Mesangial cell (primary cell): ENCODE measurements at places on chromosomes 7 and 10. TPM values are rescaled to one million over a fixed set of nuclear protein-coding genes. Genes with fewer than 3 reads are reported as not detected.

STARD3NL gene
- total RNA-seq, result 43.4 and 62.6 TPM in 2 replicates

NRCAM gene
- total RNA-seq, result 0.98 and 4.9 TPM in 2 replicates

PHKG1 gene
- total RNA-seq, result not detected in 2 replicates

FAM241B gene
- total RNA-seq, result 3.9 and 6.1 TPM in 2 replicates
